ENCODE measurements at places on chromosomes 2 and 18. TPM values are rescaled to one million over a fixed set of nuclear protein-coding genes. Genes with fewer than 3 reads are reported as not detected.

The GALNT5 gene
- 2.0 TPM for total RNA-seq

The ZNF2 gene
- 2.8 TPM for total RNA-seq

The INPP5D gene
- 0.70 TPM for total RNA-seq

The POTEI gene
- not detected for total RNA-seq

The SERPINB12 gene
- not detected for total RNA-seq

The AQP12B gene
- not detected for total RNA-seq

The ADD2 gene
- 27.6 TPM for total RNA-seq

The MARCHF4 gene
- 27.4 TPM for total RNA-seq

The RAB10 gene
- 271 TPM for total RNA-seq

The HMSD gene
- 0.23 TPM for total RNA-seq

The DCDC2C gene
- total RNA-seq, result 0.38 TPM

The FOSL2 gene
- 69.8 TPM for total RNA-seq

The UPP2 gene
- total RNA-seq, result not detected

The CCDC178 gene
- total RNA-seq, result not detected

The CPLX4 gene
- not detected for total RNA-seq

The IL36RN gene
- 0.21 TPM for total RNA-seq

The NGEF gene
- 20.3 TPM for total RNA-seq

The SIGLEC15 gene
- not detected for total RNA-seq

The AKAIN1 gene
- not detected for total RNA-seq

The STK17B gene
- 7.8 TPM for total RNA-seq

The GGCX gene
- total RNA-seq, result 45.3 TPM

The CNTNAP5 gene
- total RNA-seq, result not detected

The KCNF1 gene
- total RNA-seq, result 47.2 TPM

The PDCL3 gene
- 32.9 TPM for total RNA-seq

The DYNAP gene
- total RNA-seq, result not detected

The CROCC2 gene
- not detected for total RNA-seq

All from A549 treated with Mapracorat at 1 μM for 4 hours (cell line).